Amygdala (tissue), 56 donors: ENCODE measurements at places on chromosomes 7 and 10.

DNA sequence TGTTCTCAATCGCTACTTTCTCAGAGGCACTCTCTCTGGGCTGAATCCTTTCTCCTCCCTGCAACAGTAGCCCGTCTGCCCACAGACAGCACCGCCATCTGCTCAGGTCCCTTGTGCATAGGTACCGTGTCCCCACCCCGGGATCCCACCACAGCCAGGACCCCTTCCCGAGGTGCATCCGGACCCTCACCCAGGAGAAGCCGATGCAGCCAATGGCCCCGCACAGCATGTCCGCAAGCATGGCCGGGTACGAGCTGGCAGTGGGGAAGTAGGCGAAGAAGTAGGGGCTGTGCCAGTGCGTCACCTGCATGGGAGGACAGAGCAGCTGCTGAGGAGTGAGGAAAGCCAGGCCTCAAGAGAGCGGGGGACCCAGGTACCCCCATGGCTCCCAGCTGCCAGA, 25.5 kb downstream of the DDC start:
- no peak for DNase-seq

DNA sequence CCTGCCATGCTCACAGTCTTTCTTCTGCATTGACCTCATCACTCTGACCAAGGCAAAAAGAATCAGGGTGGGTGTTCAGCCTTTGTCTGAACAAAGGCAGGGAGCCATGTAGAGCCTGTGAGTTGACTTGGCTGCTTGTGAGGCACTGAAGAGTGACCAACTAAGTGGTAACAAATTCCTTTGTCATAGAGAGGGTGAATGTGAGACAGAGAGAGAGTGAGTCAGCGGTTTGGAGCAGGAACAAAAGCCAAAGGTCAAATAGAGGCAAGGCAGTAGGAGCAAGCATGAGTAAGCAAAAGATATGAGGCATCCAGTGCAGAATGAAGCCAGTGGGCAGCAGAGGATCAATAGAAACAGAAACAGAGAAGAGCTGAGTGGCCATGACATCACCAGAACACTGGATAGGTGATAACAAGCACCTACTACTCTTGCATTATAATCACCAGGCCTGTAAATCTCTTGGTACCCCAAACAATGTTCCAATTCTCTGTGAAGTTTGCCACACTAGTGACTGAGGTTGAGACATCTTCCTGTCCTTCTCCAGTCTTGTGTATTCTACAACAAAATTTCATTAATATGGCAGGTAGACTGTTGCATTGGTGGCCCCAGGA, 116.2 kb upstream of the LAMB4 start:
- DNase-seq, result no peak

DNA sequence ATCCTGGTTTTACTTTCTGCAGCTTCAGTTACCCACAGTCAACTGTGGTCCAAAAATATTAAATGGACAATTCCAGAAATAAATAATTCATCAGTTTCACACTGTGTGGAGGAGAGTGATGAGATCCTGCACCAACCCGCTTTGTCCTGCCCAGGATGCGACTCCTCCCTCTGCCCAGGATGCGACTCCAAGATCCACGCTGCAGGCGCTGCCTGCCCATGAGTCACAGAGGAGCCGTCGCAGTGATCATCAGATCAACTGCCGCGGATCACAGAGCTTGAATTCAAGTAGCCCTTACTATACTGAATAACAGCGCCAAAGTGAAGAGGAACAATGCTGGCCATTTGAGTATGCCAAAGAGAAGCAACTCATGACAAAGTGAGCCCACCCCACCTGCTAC, 61.5 kb downstream of the GRB10 start:
- no peak for DNase-seq

- DNase-seq, result no peak
Observed at GRCh38 chr10:67783606-67784294, 54.2 kb downstream of the DNAJC12 start.

DNA sequence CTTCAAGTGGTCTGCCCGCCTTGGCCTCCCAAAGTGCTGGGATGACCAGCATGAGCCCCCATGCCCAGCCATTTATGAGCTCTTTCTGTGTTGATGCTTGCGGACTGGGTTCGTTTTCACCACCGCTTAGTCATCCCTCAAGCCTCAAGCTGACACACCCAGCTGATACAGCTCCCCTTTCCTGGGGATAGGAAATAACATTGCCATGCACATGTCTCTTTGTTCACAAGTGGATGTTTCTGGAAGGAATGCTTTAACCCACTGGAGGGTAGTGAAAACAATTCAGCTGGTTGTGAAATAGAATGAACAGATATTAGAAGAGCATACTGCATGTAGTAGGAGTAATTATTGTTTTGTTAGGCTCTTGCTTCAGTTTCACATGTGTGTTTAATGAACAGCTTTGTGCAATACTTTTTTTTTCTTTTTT, 8.5 kb upstream of the METTL27 start:
- no peak for DNase-seq

DNA sequence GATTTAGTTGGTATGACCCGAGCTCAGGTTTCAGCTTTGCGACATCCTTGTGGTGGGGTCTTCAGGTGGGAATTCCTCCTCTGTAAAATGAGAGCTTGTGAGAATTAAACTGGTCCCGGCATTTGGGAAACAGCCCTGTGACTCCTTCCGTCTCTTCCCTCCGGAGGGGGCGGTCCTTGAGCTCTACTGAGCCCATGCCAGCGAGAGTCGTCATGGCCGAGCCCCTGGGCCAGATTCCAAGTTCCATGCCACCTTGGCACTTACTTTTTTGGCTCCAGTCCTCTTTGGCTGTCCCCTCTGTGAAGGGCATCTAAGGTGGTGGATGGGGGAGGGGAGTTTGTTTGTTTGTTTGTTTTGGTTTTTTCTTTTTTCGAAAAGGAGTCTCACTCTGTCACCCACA, 47.6 kb downstream of the GTF2IRD1 start:
- DNase-seq, result no peak

GRCh38 chr7:117993377-117994003, 120.2 kb upstream of the CTTNBP2 start:
- DNase-seq, result no peak

DNA sequence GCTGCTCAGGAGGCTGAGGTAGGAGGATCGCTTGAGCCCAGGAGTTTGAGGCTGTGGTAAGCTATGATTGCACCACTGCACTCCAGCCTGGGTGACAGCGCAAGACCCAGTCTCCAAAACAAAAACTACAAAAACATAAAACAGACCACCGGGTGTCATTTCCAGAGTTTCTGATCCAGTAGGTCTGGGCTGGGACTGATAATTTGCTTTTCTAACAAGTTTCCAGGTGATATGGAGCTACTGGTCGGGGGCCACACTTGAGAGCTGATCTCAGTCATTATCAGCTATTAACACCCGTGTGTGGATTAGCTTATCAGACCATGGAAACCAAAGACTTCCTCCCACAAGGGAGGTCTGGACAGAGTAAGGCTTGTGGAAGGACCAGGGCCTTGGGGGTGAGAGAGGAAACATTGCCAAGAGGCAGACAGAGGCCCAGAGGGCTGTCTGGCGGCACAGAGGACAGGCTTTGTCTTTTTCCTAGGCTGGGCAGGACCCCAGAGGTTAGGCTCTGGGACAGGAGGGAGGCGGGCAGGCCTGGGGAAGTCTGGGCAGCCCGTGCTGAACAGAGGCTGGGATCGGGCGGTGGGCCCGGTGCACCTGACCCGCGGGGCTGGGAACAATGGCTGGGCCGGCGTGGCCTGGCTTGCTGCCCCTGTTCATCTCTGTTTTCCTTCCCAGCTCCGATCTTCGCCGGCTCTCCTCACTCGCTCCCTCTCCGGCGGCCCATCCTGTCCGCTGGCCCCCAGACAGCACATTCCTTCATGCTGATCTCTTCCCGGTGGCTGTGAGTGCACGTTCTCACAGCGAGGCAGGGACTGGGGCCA, 25.2 kb downstream of the TMEM270 start:
- no peak for DNase-seq

DNA sequence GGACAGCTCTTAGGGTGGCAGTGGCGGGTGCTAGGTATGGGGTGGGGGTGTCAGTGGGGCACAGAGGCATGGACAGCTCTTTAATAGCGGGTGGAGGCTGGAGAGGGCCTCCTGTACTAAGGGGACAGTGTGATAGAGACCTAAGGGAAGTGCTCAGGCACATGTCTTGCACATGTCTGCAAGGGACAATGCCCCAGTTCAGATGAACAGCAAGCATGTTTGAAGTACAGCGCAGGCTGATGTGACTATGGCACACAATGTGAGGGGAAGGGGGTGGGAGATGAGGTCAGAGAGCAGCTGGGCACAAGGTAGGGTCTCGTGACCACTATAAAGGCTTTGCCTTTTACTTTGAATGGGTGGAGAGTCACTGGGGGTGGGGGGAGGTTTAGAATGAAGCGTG, 3.5 kb downstream of the GIMAP8 start:
- DNase-seq, result no peak

GRCh38 chr10:71080381-71081228, 131.8 kb upstream of the UNC5B start:
- DNase-seq, result no peak

- no peak for DNase-seq
Observed at GRCh38 chr10:51918440-51918839, 219.0 kb upstream of the CSTF2T start.

DNA sequence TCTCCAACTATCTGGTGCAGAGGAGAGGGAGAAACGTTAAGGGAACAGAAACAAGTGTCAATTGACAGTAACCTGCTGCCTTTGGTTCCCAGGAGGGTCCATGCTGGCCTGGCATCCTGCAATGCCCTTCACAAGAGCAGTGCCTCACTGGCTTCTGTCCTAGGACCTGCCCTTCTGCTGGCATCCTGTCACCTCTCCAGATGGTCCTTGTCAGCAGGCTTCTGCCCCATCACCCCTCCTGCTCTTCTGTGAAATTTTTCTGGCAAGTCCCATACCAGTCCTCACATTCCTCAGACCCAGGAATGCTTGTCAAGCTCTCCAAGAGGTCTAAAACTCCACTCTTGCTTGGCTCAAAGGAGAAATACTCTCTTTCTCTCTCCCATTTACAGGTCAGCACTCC, 34.2 kb downstream of the C10orf67 start:
- no peak for DNase-seq

- no peak for DNase-seq
Observed at GRCh38 chr7:149733131-149733923, 40.1 kb downstream of the ZNF467 start.

GRCh38 chr10:86084585-86084984, 282.0 kb downstream of the GRID1 start:
- DNase-seq, result no peak

DNA sequence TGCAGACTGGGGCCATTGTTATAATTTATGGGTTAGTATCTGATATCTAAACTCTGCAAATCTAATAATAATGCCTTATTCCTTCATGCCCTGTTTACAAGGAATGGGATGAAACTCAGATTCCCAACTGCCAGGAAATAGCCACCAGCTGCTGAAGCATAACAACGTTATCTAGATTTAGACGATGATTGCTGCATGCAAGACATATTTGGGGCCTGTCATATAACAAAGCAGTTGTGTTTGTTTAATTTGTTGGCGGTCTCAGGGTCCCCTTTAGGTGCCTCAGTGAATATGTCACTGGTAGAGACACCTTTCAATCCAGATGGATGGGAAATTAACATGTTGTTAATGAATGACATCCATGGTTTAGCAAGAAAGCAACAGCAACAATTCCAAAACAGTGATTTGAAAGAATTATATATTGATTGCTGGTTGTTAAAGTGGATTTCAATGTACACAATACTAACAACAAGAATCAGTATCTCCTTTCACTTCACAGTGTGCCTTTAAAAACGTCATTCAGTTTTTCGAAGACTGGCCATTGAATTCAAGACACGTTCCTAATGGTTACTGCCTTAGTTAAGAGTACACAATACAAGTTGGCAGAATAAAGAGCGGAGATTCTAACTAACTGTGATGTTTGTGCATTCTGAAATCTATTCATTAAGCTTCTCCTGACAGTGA, 860.6 kb upstream of the CELF2 start:
- DNase-seq, result no peak

DNA sequence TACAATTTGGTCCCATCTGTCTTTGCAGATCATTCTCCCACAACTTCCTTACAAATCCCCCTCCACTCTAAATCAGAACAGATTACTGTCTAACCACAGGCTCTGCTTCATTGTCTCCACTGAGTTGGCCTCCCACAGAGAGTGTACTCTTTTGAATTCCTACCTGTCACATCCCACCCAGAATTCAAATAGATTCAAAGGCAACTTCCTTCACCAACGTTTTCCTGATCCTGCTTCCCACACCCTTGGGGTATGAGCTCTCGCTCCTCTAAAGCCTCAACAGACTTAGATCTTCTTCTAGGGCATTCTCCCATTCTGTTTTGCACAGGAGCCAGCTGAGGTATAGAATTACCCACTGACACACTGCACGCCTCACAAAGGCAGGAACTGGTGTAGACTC, 197.8 kb upstream of the CDCA7L start:
- no peak for DNase-seq

- peak; percentile 63 for DNase-seq
Observed at GRCh38 chr7:1693991-1694524, 24.0 kb downstream of the ELFN1 start.

DNA sequence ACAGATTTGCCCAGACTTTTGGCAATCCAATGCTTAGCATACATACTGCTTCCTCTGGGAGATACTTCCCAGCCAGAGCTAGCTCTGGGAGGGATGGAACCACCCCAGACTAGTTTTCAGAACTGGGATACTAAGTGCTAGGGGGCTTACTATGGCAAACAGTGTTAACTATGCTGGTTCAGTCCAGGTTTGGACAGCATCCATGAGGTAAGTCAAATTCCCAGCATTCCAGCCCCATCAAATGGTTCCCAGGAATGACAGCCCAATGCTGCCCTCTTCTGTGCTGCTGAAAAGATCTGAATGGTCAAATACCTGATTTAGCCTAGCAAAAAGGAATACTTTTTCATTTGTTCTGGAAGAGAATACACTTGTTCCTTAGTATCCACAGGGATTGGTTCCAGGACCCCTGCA, 141.7 kb upstream of the CCDC6 start:
- no peak for DNase-seq

- DNase-seq, result no peak
Observed at GRCh38 chr10:36198322-36198721, 556.2 kb upstream of the FZD8 start.

GRCh38 chr7:43785420-43785819, 26.9 kb downstream of the BLVRA start:
- no peak for DNase-seq

DNA sequence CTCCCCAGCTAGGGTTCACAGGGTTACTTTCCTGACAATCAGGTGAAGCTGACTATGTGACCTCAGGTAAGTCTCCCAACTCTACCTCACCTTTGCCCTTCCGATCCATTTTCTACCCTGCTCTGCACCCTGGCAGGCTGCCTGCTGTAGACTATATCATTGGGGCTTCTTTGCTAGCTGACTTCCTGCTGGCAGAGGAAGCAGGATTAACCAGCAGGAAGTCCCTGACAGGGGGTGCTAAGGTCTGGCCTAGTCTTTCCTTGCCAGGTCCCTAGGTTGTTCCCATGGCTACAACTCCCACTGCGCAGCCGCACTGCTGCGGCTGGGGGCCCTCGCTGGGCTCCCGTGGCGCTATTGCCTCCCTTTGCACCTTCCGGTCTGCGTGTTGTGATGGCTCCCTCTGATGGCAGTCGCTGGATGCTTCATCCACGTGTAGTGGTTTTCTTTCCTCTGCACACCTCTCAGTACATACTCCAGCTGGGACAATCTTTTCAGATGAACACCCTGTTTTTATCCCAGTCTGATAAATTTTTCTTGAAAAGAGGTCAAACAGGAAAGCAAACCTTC, 365.9 kb downstream of the REEP3 start:
- no peak for DNase-seq
